ENCODE measurements at places on chromosomes 11 and 22.

GRCh38 chr22:16959345-16959930, 48.6 kb downstream of the GAB4 start:
- DNase-seq, result no peak

- DNase-seq, result peak; percentile 27
Measured at GRCh38 chr22:32206774-32207758, 2.2 kb upstream of the RFPL2 start.

DNA sequence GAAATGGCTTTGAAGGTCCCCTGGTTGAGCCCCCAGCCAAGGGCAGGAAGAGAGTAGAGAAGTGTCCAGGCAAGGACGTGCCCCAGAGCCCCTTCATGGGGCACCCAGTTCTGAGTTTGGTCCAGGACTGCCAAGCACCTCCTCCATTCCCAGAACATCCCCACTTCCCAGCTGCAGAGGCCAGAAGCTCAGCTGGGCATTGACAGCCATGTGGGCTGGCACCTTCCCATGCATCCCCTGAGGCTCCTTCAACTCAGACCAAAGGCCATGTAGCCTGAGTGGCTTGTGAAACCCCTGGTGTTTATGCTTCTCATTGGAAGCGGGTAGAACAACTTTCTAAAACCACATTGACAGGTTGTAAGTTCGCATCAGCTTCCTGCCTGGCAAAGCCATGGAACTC, 789.6 kb downstream of the TBC1D22A start:
- no peak for DNase-seq

DNA sequence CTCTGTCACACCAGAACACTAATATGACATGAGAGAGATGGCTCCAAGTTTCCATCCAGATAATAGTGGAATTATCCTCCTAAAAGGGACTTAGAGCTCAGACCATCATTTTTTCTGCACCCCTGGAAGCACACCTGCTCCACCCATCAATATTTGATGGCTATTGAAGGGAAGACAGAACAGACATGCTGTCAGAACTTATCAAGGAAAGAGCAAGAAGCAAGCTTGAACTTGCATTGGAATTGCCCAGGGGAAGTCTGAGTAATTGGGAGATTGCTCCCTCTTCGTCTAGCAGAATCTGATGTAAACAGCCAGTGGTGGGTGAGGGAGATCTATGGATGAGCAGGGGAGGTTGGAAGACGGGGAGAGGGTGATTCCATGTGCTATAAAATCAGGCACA, 874.4 kb upstream of the TENM4 start:
- no peak for DNase-seq

DNA sequence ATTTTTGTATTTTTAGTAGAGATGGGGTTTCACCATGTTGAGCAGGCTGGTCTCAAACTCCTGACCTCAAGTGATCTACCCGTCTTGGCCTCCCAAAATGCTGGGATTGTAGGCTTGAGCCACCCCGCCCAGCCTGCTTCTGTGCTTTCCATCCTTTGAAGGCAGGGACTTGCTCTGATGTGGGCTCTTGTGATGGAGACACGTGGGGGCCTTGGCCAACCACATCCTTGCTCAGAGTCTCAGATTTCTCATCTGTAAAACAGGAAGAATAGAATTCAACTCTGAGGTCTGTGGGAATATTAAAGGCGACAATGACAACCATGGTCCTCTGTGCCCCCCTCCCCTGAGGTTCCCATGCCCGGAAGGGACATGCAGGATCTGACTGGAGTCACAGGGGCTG, 3.8 kb upstream of the GGA1 start:
- DNase-seq, result peak; percentile 69

DNA sequence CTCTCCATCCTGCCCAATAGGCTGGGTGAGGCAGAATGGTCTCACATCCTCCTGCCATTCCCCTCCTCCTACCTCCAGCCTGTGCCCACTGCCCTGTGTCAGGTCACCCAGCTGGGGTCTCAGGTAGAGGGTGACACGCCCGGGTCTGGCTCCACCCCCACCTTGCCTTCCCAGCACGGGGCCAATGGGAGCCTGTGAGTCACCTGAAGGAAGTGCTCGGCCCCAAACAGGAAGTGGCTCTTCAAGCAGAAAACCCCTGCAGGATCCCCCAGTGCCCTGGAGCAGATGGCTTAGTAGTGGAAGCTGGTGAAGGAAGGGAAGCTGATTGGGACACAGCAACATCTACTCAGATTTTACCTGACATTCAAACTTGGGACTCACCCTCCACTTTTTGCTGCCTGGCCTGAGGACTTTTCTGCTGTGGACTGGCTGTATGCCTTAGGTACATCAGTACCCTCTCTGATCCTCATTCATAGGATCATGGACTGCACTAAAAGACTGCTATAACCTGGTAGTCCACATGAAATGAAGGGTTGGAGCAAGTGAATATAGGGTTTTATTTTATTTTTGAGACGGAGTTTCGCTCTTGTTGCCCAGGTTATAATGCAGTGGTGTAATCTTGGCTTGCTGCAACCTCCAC, 33.4 kb downstream of the GDPD5 start:
- DNase-seq, result no peak

DNA sequence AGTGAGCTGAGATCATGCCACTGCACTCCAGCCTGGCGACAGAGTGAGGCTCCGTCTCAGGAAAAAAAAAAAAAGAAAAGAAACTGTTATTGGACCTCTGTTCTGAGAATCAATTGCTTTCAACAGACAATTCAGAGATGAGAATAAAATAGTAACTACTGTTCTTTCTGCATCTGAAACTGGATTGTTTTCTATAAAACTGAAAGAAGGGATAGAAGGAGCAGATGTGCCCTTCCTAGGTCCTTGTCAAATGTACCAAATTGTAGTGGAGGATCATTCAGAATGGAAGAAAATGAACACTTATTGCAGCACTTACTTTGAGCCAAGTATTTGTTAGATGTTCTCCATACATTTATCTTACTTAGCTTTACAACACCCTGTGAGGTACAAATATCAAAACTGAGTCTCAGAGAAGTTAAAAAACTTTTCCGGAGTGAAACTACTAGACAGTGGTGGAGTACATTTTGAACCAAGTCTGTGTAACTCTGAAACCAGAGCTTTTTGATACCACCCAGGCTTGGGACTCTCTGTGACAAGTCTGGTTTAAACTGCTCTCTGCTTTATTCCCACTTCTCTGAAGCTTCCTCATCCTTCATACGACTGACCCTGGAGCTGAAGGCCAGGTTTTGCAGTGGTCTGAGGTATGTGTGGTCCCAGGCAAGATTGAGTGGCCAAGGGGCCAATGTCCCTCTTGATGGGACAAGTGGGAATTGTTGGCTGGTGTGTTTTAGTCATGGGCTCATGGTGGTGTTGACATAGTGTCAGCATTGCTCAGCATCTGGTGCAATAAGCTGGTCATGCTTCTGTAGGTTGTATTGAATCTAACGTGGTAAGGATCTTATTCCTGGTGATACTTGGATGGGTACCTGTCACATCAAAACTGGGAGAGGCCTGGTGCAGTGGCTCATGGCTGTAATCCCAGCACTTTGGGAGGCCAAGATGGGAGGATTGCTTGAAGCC, 48.2 kb upstream of the CCDC134 start:
- peak; percentile 53 for DNase-seq

DNA sequence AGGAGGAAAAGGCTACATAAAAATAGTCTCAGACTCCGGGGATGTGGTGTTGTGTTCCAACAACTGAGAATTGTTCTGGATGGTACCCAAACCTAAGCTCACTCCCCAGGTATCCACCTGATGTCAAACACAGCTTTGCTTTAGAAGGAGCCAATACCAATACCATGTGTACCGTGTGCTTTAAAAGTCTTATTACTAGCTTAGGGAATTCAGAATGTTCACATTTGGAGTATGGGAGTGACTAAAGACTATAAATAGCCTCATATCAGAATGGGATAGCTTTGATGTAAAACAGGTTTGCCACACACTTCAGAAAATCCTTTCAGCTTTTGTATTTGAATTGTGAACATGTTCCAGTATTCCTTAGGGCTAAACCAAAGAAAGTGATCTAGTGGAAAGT, 248.7 kb upstream of the ARHGAP42 start:
- DNase-seq, result no peak

GRCh38 chr11:72781063-72781312, 12.9 kb downstream of the STARD10 start:
- no peak for DNase-seq

DNA sequence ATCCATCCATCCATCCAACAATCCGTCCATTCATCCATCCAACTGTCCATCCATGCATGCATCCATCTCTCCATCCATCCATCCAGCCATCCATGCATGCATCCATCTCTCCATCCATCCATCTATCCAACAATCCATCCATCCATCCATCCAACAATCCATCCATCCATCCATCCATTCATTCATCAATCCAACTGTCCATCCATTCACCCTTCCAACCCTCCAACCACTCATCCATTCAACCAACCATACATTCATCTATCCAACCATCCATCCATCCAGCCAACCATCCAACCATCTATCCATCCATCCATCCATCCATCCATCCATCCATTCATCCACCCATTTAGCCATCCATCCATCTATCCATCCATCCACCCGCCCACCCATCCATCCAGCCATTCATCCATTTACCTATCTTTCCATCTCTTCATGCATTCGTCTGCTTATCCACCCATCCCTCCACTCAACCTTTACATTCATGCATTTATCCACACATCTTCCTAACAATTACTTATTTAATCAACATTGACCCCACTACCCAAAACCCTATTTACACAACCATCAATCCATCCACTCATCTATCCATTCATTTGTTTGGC, 12.6 kb downstream of the CACNA1I start:
- no peak for DNase-seq

GRCh38 chr11:14029971-14030920, 67.7 kb downstream of the SPON1 start:
- no peak for DNase-seq

- DNase-seq, result peak; percentile 92
Measured at GRCh38 chr22:18001040-18001893, 23.1 kb downstream of the MICAL3 start.

GRCh38 chr11:88383447-88383846, 45.9 kb upstream of the CTSC start:
- no peak for DNase-seq

DNA sequence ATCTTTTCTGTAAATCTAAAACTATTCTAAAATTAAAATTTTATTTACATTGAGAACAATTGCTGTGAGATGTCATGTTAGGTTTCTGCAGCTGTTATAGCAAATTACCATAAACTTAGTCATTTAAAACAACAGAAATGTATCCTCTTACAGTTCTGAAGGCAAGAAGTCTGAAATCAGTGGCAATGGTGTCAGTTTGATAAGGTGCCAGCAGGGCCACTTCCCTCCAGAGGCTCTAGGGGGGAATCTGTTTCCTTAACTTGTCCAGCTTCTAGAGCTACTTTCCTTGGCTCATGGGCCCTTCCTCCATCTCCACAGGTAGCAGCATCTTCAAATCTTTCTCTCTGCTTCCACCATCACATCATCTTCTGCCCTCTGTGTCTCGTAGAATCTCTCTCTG, 23.0 kb downstream of the MOGAT2 start:
- no peak for DNase-seq

GRCh38 chr11:24064309-24064903, 432.4 kb upstream of the LUZP2 start:
- DNase-seq, result no peak

DNA sequence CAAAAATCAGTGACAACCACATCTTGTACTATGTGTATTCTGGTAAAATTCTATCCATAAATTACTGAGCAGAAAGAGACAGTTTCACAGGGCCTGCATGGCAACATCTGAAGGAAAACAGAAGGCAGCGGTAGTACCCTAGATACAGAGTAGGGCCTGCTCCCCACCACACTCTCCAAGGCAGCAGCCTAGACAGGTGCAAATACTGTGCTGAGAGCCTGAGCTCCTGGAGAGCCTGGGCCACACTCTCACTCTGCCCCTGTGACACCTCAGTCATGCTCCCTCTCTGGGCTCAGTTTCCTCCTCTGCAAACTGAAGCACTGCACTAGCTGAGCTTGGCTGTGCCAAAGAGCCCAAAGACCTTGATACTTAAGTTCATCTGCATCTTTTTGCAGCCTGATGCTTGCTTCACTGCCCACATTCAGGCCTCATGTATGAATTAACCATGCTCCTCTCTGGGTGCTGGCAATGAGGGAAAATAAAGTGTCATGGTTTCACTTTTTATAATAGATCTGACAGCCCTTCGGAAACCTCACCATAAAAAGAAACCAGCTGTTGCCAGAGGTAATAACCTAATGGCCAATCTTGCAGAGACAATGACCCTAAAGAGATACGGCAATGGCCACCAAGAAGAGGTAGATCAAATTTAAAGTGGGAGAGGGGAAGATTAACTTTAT, 104.7 kb downstream of the PLEKHA7 start:
- no peak for DNase-seq

DNA sequence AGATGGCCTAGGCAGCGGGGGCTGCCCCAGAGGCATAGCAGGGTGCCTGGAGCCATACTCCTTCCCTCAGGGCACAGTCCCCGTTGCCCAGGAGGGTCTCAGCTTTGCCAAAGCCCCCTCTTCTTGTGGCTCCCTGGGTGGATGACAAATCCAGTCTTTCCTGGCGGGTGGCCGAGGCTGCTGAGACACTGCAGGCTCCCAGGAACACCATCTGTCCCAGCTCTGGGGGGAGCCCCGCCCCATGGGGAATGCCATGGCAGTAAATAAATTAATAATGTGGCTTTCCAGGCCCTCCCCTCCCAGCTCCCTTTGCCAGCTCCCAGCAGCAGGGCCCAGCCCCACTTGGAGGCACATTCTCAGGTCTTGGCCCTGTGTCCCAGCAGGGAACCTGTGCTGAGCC, 45.0 kb downstream of the PDE2A start:
- DNase-seq, result no peak

- no peak for DNase-seq
Measured at GRCh38 chr11:115291325-115291724, 212.9 kb downstream of the CADM1 start.

DNA sequence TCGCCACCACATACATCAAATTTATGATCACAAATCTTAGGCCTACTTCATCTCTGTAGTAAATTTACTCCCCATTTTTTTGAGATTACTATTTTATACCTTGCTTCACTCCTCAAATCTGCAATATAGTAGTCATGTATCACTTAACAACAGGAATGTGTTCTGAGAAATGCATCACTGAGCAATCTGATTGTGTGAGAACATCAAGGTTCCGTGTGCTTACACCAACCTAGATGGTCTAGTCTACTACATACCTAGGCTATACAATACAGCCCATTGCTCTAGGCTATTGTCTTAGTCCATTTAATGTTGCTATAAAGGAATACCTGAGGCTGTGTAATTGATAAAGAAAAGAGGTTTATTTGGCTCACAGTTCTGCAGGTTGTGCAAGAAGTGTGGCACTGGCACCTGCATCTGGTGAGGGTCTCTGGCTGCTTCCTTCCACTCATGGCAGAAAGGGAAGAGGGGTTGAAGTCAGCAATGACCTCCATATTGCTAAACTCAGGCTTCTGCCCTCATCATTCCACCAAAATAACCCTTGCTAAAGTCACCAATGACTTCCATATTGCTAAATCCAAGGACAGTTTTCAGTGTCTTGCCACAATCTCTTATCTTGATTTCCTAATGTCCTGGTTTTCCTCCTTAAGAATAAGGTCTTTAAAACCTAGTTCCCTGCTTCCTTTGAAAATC, 140.3 kb downstream of the RBFOX2 start:
- no peak for DNase-seq

- DNase-seq, result no peak
Measured at GRCh38 chr11:24560324-24560723, 63.5 kb downstream of the LUZP2 start.

All from suppressor macrophage (primary cell).